Stimulated activated CD8-positive, alpha-beta memory T cell treated with anti-CD3 and anti-CD28 coated beads, Interleukin-2, amount 100 ng/mL, for 1 hour (primary cell): ENCODE measurements at places on chromosomes 11 and 22.

GRCh38 chr11:19225581-19225980, 15.2 kb downstream of the E2F8 start:
- DNase-seq, result no peak

DNA sequence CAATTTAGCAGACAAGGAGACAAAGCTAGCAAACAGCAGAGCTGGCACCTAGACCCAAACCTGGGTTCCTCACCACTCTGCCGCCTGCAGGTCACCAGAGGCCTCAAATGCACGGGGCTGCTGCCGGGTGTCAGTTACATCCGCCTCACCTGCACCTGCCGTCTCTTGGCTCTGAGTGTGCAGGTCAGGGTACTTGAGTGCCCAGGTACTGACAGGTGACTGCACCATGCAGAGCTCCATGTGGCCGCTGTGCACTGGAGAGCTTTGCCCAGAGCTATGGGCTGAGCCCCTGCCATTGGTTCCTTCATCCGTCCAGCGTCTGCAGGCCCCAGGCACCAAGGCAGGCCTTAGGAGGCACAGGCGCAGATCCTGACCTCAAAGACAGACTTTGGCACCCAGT, 35.0 kb downstream of the PDGFB start:
- no peak for DNase-seq

GRCh38 chr11:47768101-47768612, 1.0 kb upstream of the FNBP4 start:
- no peak for DNase-seq

GRCh38 chr22:28773461-28773867, 969 bp downstream of the CCDC117 start:
- no peak for DNase-seq

DNA sequence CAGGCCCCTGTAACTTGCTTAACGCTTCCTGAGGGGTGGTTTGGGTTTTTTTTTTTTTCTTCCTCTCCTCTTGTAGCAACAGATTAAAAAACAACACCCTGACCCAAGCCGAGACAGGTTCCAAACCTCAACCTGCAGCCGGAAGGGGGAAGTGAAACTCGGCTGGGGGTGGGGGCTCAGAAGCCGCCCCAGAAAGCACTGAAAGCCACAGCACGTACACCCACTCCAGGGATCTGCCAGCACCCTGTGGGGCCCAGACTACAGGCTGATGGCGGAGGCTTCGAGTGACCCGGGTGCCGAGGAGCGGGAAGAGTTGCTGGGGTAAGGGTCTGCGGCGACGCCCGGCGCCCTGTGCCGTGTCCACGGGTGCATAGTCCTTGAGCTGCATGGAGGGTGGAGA, at the start of gene LSP1:
LSP1 (plus strand) TSS at position 208 of the 400 bp plus-strand sequence; CDS start at position 269, 61 bp downstream.
- DNase-seq, result peak; percentile 57

- DNase-seq, result no peak
These were observed 26.2 kb downstream of the PRR14L start for GRCh38 chr22:31723723-31724122.

GRCh38 chr11:88421530-88421929, 84.0 kb upstream of the CTSC start:
- no peak for DNase-seq

DNA sequence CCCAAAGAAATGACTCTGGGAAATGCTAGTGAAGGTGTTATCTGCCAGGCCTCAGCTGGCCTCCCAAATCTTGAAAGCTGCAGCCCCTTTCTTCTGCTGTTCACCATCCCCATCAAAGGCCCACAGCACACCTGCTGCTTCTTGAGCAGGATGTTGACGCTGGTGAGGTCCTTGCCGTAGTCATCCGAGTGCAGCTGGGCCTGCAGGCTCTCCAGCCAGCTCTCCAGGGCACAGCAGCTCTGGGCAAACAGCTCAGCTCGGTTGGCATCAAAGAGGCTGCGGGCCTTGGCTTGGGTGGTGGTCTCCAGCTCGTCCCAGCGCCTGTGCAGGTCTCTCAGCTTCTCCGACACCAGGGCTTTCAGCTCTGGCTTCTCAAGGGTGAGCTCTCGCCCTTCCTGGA, 18.5 kb upstream of the RBM4B start:
- no peak for DNase-seq

- peak; percentile 86 for DNase-seq
These were observed 7.8 kb downstream of the SIGIRR start for GRCh38 chr11:406796-407650.

DNA sequence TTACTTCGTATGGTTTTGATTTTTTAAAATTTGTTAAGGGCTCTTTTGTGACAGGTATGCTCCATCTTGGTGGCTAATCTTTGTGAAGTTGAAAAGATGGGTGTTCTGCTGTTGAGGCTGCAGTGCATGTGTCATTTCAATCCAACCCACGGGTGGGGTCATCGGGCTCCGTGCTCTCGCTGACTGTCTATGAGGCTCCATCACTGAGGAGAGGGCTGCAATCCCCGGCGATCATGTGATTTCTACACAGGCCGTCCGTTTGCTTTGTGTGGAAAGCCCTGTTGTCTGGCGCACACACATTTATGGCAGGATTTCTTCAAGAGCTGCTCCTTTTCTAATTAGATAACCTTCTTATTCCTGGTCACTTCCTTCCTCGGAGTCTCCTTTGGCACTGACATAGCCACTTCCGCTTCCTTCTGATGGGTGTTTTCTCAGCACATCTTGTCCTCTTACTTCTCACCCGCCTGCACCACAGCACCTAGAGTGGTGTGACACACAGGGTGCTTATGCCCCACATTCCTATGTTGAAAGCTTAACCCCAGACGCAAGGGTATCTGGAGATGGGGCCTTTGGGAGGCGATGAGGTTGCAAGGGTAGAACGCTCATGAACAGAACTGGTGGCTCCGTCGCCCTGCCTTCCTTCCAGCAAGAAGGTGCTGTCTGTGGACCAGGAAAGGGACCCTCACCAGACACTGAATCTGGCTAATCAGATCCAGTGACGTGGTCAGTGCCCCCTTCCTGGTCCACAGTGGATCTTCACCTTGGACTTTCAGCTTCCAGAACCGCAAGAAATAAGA, 9.4 kb downstream of the MOB2 start:
- no peak for DNase-seq

DNA sequence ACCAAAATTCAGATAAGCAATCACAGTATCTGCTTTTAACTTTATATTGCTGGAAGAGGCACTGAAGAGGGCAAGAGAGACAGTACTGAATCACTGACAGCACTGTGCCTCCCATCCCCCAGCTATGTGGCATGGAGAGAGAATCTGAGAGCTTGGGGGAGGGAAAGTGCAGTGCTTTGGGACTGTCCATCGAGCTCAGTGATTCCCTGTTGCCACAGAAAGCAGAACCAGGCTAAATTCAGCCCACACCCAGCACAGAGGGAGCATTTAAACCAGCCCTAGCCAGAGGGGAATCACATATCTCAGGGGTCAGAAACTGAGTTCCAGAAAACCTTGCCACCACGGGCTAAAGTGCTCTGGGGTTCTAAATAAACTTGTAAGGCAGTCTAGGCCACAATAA, 44.3 kb downstream of the KCNQ1 start:
- DNase-seq, result no peak

- no peak for DNase-seq
These were observed 32.5 kb upstream of the IZUMO1R start for GRCh38 chr11:94271885-94272372.

DNA sequence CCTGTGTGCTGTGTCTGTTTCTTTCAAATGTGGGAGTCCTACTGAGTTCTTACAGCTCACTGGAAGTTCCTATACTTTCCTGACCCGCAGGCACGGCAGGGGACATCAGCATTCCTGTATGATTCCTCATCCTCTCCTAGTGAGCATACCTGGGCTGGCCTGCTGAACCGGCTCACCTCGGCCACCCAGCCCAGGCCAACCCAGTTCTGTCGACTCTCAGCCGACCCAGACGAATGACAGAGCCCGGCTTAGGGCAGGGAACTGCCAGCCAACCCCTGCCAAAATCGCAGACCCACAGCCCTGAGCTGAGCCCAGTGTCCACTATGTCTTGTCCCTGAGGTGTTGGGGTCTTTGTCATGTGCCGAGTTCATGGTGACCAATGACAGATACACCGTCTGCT, 339.7 kb downstream of the BRD1 start:
- DNase-seq, result no peak

DNA sequence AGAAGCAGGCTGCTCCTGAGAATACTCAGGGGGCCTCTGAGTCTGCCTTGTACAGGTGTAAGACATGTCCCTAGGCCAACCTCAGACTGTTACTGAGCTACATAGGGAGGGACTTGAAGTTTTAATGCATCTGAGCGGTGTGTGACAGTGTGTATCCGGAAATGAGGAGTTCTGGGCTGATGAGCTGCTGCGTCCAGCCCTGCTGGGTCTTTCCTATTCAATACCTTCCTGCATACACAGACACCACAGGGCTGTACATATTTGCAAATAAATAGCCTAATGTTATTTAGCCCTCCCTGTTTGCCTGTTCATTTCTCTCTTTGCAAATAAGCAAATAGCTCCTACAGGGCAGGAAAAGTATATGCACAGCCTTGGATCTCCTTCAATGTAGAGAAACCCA, 134.7 kb upstream of the KIRREL3 start:
- no peak for DNase-seq

GRCh38 chr22:46490538-46490937, 46.9 kb downstream of the CELSR1 start:
- DNase-seq, result no peak

DNA sequence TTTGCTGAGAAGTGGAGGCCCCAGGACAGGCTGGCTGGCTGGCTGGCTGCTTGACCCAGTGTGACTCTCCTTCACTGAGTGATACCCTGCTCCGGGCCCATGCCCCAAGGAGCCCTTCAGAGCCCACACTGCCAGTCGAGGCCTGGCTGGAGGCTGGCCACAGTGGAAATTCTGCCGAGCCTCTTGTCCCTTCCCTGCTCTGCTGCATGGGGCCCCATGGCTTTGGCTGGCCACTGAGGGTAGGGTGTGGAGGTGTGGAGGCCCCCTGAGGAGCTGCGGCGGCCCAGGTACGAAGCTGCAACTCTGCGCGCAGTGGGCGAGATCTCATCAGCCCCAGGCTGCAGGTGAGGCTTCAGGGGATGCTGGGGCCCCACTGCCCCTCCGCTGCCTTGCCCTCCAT, 33.4 kb upstream of the HMOX1 start:
- DNase-seq, result no peak

DNA sequence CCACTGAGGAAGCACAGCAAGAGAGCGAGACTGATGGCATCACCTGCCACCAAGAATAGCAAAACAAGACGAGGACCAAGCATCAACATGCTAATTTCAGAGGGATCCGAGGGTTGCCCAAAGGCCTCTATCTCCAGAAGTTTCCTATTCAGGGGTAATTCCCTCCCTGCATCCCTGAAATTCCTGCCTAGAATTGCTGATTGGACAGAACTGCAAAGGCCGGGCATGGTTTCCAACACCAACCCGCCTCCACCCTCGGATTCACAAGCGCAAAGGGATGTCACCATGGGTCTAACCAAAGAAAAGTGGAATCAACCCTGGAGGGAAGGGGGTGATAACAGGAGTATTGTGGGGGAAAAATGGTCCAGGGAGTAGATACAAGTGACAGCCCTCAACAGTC, 28.3 kb upstream of the ETS1 start:
- DNase-seq, result no peak

GRCh38 chr11:9211322-9211721, 53.8 kb downstream of the DENND5A start:
- DNase-seq, result no peak

DNA sequence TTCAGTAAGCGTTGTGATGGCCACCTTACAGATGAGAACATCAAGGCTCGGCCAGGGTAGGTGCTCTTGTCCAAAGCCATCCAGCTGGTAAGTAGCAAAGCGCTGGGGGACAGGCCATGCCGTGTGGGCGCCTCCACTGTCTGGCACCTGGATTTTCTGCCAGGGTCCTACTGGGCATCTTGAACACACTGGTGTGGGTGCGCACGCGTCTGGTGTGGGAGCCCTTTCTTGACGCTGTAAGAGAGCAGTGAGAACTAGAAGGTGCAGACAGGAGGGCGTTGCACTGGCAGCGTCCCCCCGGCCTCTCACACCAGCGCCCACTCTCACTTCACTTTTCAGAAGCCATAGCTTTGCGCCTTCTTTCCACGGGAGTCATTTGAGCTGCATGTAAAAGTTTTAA, 296.6 kb downstream of the TBC1D22A start:
- DNase-seq, result no peak

DNA sequence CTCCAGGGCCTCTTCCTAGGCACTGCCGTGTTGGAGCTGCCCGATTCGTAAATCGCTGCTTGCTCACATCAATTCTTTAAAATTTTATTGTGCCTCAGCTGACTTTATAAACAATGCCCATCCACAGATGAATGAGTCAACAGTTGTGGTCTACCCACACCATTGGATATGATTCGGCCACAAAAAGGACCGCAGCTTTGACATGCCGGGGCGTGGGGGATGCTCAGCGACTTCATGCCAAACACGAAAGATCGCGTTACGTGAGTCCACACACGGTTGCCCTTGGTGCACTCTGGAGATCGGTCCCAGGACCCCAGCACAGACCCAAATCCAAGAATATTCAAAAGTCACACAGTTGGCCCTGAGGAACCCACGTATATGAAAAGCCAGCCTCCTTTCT, 195.7 kb downstream of the CTTN start:
- DNase-seq, result no peak

DNA sequence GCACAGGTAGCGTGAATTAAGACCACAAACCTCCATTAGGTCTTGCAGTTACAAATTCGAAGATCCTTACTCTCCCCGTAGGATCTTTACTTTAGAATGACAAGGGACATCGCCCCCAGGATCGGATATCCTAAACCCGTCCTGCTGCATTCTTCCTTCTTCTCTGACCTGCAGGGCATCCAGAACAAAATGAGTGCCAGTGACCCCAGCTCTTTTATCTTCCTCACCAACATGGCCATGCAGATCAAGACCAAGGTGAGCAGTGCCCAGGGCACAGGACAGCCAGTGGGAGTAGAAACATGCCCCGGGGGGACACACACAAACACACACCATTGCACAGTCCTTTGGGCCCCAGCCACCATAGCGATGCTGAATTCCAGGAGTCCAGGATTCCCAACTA, 42.6 kb upstream of the MPEG1 start:
- DNase-seq, result no peak

GRCh38 chr22:36136475-36136874, 24.1 kb downstream of the APOL3 start:
- DNase-seq, result no peak

DNA sequence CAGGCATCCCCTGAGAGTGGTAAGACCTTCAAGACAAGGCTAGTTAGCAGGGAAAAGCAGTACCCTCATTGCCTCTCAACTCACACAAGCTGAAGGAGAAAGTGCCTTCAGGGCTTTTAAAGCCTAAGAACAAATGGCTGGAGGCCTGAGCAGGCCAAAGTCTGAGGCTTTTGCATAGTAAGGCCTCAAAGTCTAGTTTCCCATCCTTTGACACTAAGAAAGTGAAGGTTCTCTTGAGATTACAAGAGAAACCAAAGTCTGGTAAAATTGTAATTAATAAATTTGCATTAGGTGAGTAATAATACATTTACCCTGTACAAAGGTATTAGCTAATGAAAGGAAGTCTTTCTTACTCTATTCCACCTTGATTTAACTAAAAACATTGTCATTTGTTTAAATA, 47.0 kb upstream of the CCDC89 start:
- no peak for DNase-seq

GRCh38 chr11:75431533-75432525, 1.2 kb downstream of the KLHL35 start:
- no peak for DNase-seq
